ENCODE measurements at places on chromosomes 7 and 10. TPM values are rescaled to one million over a fixed set of nuclear protein-coding genes. Genes with fewer than 3 reads are reported as not detected.
A peak's percentile ranks its signal among the peaks of the same experiment; 100 is the strongest.

Gene ABCB1
- 9.8 TPM for total RNA-seq

- DNase-seq, result no peak
Measured at GRCh38 chr10:986137-986825, 2.0 kb upstream of the GTPBP4 start.

Gene ASAH2B
- total RNA-seq, result 1.5 TPM

DNA sequence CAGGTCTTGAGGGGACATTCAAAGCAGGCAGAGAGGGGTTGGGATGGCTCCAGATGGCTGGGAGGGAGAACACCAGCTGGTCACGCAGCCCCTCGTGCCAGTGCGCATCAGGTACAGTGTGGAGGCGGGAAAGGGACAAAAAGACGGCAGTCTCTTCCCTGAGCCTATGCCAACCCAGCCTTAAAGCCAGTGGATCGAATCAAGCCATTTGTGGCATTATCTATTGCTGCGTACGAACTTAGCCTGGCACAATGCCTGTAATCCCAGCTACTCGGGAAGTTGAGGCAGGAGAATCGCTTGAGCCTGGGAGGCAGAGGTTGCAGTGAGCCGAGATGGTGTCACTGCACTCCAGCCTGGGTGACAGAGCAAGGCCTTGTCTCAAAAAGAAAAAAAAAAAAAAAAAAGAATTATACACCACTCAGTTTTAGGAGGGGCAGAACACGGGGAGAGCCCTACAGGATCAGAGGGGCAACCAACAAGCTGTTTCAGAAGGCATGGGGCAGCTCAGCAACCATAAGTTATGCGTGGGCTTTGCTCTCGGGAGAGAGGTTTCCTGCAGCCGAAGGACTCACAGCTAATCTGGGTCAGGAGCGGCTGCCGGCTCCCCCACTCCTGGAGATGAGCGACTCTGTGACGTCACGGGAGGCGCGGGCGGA lies 356 bp upstream of the NDUFB2 start:
- peak; percentile 95 for DNase-seq

Gene FOXI2
- not detected for total RNA-seq

GRCh38 chr10:4698075-4698474 lies 127.9 kb upstream of the AKR1E2 start:
- DNase-seq, result no peak

DNA sequence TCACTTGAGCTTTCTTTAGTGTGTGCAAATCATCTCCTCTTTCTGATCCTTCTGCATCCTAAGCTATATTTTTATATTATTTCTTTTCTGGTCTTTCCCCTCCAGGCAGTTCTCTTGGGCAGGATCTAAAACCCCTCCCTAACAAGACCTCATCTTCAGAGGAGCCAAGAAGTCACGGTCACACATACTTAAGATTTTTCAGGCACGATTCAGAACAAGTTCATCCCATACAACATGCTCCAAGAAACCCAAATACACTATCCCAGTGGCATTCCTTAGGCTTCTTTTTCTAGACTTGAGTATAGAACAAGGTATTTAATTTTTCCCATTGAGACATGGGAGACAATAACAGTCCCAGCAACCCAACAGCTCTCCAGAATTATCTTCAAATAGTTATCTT lies 1251.5 kb downstream of the DNAJB9 start:
- no peak for DNase-seq

DNA sequence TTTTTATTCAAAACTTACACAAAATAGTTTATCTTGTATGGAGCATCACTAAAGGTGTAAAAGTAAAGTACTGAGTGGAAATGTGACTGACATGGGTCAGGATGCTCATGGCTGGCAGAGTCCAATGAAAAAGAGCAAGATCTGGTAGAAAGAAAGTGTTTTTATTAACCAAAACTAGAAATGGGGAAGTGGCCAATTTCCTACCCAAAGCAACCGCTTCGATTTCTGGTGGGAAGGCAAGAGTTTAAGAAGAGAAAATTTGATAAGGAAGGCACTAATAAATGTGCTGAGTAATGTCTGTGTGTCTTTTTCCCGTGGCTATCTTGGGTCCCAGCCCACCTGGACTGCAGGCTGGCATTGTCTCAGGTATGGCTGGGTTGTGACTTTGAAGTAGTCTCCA lies 277.7 kb downstream of the ANKRD7 start:
- no peak for DNase-seq

DNA sequence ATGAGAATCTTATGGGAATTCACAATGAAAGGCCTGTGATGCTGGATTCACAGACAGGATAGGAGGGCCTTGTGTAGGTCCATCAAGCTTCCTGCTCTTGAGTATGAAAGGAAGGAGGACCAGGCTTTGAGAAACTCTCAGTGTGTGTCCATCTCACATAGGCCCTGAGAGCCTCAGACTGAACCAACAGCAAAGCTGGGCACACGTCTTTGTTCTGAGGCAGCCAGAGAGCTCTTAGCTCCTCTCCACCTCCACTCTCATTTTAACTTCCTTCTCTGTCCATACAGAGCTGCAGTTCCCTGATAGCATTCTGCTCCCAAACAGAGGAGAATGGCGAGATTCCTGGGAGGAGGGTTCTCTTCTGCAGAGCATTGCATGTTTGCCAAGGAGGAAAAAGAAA lies 515.6 kb downstream of the CALN1 start:
- no peak for DNase-seq

Gene DHTKD1
- total RNA-seq, result 16.9 TPM

Gene UPK3BL2
- 13.2 TPM for total RNA-seq

DNA sequence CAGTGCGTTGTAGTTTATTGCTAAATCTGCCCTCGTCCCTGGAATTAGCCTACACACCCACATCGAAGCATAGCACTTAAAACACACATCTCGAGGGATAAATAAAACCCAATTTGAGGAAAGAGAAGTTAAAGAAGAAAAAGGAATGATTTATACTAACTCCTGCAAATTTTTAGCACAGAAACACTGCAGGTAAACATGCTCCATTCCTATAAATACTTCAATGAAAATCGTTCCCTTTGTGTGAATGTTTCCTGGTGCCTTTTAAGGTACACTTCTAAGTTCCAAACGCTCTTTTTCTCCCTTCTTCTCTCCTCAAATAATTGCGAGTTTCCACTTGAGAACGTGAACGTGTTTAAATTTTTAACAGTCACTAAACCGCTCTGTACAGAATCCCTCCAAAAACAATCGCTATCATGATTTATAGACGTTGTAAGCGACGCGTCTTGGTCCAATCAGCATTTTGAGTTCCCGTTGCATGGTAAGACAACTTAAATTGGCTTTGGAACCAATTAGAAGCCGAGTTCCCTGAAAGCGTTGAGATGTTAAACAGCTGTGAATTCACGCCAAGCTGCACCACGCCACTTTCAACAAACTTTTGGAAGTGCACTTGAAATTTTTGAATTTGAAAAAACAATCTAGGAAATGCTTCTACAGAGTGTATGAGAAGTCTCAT lies 12.5 kb upstream of the EBLN1 start:
- DNase-seq, result peak; percentile 50

GRCh38 chr10:102230861-102231356 lies 4.8 kb downstream of the ELOVL3 start:
- peak; percentile 61 for DNase-seq

DNA sequence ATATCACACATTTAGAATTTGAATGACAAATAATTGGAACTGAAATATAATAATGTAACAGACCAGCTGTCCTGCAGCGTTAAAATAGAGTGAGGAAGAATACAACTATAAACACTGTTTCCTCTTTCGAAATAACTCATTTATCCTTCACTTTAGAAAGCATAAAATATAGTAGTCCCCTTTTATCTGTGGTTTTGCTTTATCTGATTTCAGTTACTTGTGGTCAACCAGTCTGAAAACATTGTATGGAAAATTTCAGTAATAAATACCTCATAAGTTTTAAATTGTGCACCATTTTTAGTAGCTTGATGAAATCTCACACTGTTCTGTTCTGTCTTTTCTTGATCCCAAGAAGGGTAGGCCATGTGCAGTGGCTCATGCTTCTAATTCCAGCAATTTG lies 31.7 kb downstream of the POLR1F start:
- no peak for DNase-seq

DNA sequence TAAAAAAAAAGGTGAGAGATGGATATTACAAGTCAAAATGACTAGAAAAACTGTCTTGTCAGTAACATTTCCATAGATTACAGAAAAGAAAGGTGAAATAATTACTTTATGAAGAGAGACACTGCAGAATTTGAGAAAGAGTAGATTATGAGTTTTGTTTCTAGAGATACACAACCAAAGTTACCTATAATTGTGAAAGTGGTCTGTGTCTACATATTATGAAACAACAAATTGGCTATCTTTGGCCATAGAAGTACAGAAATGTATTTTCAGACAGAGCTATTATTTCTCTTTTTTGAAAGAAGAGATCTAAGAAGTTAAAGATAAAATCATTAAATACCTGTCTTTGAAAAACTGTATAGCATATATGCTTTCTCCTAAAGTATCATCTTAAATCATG lies 30.1 kb downstream of the KCND2 start:
- DNase-seq, result no peak

DNA sequence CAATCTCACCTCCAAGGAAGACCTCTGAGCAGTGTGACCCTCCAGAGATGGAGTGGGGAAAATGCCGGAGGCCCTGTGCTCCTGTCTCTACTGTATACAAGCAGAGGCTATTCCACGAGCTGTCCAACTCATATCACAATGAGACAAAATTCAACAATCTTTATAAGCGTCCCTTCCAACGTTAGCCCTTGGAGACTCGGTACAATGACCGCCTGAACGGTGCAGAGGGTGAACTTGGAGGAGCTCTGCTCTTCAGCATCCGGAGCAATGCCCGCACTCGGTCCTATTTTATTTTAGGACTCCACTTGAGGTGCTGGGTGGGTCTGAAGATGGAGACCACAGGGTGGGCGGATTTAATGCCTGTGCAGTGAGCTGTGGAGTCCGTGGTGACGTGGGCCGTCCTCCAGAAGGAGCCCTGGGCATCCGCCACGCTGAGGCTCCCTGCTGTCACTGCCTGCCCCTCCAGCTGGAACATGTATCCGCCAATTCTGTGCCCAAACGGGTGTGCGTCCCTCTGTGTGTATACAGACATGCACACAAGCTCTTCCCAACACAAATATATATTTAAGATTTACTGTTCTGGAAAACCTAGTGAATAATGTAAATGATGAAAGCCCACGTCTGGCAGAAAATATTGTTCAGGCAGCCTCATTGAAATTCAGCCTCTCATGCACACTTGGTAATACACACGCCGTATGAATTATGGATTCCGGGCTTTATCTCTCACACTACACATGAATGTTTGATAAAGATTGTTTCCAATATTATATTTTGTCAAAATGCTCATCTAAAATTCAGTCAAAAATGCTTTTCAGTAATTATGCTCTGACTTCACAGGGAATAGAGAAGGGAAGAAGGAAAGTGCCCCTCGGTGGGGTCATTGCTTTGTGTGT lies 239.9 kb upstream of the ZMIZ1 start:
- no peak for DNase-seq

DNA sequence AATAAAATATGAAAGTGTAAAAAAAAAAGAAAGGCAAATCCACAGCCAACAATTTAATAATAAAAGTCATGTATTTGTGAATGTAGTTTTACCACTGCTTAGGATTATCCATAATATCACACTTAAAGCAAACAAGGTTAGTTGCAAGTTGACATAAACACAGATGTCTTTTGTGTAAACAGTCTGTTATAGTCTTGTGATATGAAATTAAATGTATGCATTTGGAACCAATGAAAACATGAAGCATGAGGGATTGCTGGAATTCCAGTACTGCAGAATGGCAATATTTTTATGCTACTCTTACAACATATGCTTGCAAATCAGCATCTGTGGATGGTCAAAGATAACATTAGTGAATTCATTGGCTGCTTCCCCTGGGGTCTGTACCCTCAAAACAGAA lies 148.1 kb downstream of the DNAJB9 start:
- DNase-seq, result no peak

DNA sequence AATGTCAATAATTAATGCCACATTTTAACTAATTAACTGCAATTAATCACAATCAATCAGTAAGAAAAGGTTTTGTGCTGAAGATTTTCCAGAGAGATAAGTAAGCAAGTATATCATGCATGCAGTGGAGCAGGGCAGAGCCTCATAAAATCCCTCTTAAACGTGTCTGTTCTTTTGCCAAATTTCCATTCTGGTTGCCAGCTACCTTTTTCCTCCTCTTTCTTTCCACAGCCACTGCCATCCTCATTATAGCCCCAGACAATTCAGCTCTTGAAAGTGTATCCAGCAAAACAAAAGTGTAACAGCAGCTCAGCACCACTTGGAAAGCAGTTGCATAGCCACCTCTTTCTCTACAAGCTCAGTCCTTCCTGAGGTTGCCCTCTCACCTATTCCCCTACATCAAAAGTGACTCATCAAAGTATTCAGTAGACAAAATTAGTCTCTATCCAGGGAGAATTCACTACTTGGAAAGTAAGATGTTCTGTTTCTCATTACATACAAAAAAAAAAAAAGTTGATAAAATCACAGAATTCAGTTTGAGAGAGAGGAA lies 26.9 kb upstream of the EPHB6 start:
- no peak for DNase-seq

GRCh38 chr10:8060010-8060703 lies 5.7 kb downstream of the GATA3 start:
- peak; percentile 83 for DNase-seq

GRCh38 chr7:39973801-39974200 lies 23.7 kb downstream of the CDK13 start:
- no peak for DNase-seq

DNA sequence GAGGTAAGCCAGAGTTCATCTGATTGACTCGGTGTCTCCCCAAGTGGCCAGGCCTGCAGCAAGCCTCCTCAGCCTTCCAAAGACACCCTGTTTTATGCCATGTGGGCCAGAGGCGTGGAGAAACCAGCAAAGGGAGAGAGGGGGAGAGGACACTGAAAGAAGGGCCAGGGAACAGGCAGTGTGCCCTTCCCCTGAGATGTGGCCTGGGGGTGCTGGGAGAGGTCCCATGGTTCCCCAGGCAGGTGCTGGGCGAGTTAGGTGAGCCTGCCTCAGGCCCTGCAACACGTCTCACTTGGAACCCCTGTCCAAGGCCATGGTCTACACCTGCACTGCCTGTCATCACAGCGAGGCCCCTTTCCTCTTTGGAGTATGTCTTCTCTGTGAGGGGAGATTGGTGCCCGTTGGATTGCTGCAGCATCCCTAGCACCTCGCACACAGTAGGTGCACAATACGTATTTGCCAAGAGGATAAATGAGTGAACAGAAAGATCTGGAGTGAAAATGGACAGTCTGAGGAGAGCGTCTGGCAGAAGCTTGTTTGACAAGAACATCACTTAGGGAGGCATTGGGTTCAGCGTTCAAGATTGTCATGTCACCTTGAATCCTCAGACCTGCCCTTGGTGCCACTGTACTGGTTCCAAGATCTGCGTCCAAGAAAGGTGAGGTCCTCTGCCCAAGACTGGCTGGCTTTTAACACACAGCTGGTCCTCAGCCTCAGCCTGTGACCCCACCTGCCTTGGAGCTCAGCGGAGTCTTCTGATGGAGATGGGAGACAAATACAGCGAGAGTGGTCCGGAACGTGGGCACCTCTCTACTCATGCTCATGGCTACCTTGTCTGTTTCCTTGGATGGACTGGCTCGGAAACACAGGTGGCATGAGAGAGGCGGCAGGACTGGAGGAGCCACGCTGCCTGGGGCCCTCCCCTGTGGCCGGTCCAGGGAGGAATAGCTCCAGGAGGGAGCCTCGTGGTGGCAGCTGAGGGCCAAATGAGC lies 39.8 kb upstream of the NUB1 start:
- no peak for DNase-seq

All from activated CD4-positive, alpha-beta memory T cell treated with anti-CD3 and anti-CD28 coated beads, Interleukin-2, amount 10 ng/mL, durations not matched to agents 7 days and 5 days (primary cell).